Activated CD4-positive, CD25-positive, alpha-beta regulatory T cell treated with anti-CD3 and anti-CD28 coated beads, Interleukin-2, amount 50 U/mL, for 72 hours (primary cell): ENCODE measurements at places on chromosomes 11 and 22.

- no peak for DNase-seq
Measured at GRCh38 chr11:42169191-42169590, 709.7 kb upstream of the LRRC4C start.

DNA sequence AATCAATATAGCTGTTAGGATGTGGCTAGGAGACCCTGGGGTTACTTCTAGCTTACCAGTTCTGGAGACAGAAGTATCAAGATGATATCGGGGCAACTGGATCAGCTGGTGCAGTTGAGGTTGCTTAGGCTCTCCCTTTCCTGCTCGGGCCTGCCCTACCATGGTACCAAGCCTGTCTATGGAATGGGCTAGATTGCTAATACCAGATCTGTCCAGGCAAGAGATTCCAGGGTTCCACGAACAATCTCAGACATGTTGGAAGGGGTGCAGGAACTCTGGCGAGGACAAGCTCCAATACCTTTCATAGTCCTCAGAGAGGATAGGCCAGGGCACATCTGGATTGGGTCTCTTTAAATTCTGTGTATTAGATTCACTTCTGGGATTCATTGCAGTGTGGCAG lies 53.8 kb downstream of the ADM start:
- no peak for DNase-seq

DNA sequence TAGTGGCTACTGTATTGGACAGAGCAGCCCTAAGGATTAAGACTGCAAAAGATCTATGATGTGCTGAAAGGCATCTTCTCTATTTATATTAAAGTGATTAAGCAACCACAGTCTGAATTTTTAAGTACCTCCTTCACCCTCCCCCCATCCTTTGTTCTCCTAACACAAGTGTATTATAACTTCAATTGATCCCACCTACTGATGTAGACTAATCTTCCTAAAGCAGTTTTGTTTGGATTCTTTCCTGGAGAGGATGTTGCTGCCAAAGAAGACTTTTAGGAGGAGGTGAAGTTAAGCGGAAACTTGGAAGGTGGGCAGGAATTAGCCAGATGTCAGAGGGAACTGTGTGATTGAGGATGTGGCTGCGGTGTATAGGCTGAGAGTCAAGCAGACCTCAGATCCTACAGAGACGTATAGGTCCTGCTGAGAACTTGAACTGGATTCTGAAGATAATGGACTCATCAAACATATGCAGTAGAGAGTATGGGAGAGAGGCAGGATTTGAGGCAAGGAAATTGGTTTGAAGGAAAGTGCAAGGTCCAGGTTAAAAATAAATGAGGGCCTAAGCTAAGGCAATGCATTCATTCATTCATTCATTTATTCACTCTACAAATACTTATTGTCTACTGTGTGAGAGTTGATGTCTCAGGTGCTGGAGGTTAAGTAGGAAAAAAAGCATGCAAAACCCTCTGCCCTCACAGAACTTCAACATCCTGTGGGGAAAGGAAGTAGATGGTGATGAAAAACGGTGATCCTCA lies 5.2 kb upstream of the RASSF10 start:
- no peak for DNase-seq

- no peak for DNase-seq
Measured at GRCh38 chr11:123054301-123055065, 7.5 kb downstream of the HSPA8 start.

DNA sequence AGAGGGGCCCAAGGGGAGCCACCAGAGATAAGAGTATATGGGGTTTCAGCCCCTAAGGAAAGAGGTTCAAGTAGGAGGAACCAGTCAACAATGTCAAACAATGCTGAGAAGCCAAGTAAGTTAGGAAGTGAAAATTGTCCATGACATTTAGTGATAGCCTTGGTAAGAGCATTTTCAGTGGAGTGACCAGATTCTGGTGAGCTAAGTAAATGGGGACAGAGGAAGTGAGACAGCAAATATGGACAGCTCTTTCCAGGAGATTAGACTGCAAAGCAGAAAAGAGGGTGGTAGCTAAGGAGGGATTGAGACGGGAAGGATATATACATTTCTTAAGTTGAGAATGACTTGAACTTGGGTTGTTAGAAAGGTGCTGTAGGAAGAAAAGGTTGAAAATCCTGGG lies 22.9 kb downstream of the POLD3 start:
- no peak for DNase-seq

GRCh38 chr22:43098356-43098755 lies 9.2 kb upstream of the TTLL1 start:
- no peak for DNase-seq

DNA sequence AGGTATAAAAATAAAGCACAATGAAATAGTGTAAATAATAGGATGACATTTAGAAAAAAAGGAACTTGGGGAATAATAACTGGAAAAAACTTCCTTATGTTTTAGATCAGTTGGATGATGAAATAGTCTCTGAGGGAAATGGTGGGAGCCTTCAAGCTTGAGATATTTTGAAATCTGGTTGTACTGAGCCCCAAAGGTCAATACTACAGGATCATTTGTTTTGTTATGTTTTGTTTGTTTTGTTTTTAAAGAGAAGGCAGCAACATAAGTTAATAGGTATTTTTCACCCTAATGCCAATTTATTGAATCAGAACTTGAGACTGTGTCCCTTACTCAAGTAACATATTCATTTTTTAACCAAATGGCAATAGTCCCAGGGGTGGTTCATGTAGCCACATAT lies 393.1 kb downstream of the ETS1 start:
- DNase-seq: no peak

DNA sequence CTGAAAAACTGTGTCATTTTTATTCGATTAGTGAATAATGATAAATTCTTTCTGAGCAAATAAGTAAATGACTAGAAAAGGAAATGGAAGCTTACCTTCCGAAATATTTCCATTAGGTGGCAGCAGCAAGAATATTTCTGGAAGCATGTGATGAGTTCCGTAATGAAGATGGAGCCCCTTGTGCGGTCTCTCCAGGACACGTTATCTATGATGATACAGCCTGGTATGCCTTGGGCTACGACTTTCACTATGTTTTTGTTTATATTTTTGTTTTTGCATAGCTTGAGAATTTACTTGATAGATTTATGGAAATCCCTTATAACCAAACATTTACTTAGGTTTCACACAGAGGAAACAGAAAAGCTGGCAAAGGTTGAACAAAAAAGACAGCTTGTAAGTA lies 25.7 kb downstream of the CASP5 start:
- DNase-seq: no peak

DNA sequence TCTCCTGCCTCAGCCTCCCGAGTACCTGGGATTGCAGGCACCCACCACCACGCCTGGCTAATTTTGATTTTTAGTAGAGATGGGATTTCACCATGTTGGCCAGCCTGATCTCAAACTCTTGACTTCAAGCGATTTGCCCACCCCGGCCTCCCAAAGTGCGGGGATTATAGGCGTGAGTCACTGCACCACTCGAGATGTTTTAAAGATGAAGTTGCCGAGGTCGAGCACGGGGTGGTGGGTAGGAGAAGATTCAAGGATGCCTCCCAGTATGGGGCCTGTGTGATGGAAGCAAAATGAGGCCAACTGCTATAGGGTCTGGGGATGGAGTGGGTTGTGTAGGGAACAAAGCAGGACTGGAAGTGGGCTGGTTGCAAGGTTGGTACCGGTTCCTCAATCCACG lies 245.2 kb downstream of the MN1 start:
- no peak for DNase-seq

GRCh38 chr11:35146074-35146521 lies 7.1 kb downstream of the CD44 start:
- DNase-seq: peak; percentile 68

DNA sequence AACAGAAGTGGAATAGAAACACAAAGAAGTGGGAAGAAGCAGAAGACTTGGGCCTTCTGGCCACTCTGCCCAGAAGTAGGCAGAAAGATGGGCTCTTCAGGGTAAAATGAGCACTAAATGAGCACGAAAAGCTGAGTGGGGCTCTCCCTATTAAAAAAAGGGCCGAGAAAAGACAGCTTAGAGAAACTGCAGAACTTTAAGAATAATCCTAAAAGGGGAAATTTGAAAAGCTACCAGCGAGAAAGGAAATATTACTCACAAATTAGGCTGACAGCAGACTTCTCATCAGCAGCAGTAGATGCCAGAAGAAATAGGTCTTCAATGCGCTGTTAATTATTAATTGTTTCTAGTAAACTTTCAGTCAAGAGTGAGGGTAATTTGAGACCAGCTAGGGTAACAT lies 78.2 kb downstream of the UVRAG start:
- DNase-seq: no peak

- DNase-seq: peak; percentile 1
Measured at GRCh38 chr22:49326558-49326957, 501.1 kb downstream of the BRD1 start.

- DNase-seq: no peak
Measured at GRCh38 chr11:119011476-119012053, 6.6 kb downstream of the RPS25 start.
